ENCODE measurements at places on chromosomes 7 and 10.
A peak's percentile ranks its signal among the peaks of the same experiment; 100 is the strongest.

- no peak for DNase-seq
Measured at GRCh38 chr10:76088980-76089379, 657.6 kb downstream of the LRMDA start.

DNA sequence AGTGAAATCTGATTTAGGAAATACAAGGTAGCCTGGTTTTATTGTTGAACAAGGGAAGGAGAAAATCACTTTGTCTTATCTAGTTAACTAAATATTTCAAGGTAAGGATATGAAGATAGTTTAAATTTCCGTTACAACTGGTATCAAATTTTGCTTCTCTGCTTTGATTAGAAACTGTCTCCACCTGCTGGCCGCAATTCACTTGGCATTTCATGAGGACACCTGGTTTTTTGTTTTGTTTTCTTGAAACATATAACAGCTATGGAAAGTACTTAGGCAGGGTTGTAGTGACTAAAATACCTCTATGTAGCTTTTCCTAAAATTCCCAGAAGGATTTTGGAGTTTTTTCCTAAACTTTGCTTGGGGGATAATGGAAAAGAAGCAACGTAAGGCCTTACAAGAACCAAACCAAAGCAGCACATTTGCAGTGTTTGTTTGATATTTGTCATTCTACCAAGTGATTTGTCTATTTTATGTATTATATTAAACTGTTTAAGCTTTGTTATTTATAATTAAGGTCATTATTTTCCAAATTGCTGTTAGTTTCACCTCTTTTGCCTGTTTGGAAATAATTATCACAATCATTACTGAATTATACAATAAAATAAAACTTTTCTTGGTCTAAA lies 73.6 kb downstream of the AHCYL2 start:
- DNase-seq, result peak; percentile 52

- DNase-seq, result no peak
Measured at GRCh38 chr7:47456210-47456955, 125.5 kb downstream of the TNS3 start.

DNA sequence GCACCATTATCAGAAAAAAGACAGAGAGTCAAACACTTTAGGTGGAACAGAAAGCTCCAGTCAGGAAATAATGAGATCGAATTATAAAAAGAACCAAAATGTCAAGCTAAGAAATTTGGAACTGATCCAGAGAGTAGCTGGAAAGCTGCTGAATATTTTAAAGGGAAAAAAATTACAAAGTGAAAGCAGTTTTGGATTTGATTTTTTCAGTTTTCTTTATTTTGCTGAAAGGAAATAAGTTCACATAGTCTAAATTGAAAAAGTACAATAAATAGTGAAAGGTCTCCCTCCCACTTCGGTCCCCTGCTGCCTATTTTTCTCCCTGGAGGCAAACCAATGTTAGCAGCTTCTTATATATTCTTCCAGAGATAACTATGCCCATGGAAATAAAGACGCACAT lies 11.3 kb upstream of the TOMM7 start:
- DNase-seq, result no peak

GRCh38 chr10:47176903-47177868 lies 122.8 kb upstream of the GDF10 start:
- DNase-seq, result peak; percentile 22

- DNase-seq, result no peak
Measured at GRCh38 chr7:48274662-48275061, 103.4 kb downstream of the ABCA13 start.

Data from fibroblast of mammary gland (primary cell).